ENCODE measurements at places on chromosomes 12 and 14. TPM values are rescaled to one million over a fixed set of nuclear protein-coding genes. Genes with fewer than 3 reads are reported as not detected.

EML5 gene
- total RNA-seq = 3.5 TPM

C12orf54 gene
- total RNA-seq = not detected

LALBA gene
- total RNA-seq = not detected

MEG3 gene
- total RNA-seq = 74.7 TPM

OAS2 gene
- 21.4 TPM for total RNA-seq

RNASE1 gene
- 51.6 TPM for total RNA-seq

DDX55 gene
- total RNA-seq = 20.0 TPM

LAG3 gene
- total RNA-seq = not detected

CARMIL3 gene
- not detected for total RNA-seq

PTCSC3 gene
- not detected for total RNA-seq

CLEC4D gene
- not detected for total RNA-seq

SERPINA12 gene
- not detected for total RNA-seq

SYCP3 gene
- total RNA-seq = 0.89 TPM

KDM2B gene
- total RNA-seq = 72.8 TPM

CHMP4A gene
- total RNA-seq = 27.8 TPM

DNA sequence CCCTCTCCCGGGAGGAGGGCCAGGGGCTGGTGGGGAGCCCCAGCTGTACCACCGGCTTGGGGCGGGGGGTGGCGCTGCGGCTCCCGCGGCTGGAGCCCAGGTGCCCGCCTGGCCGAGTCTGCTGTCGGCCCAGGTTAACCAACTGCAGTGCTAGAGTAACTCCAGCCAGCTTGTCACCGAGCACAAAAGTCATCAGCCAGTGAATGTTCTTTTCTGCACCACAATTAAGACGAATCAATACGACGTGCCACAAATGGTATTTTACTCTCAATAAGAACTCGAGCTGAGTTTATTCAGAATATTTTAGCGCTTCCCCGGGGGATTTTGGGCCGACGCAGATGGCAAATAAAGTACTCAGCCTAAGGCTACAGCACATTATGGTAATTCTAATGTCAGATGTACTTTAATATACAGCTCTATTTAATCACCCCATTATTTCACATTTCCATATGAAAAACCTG is 83.2 kb downstream of the BCL11B start:
- H3K27ac ChIP-seq = peak overlapping the region; percentile 42
- H3K4me3 ChIP-seq = no peak overlapping the region
- DNase-seq = no peak
- H3K27me3 ChIP-seq = peaks cover 11% of the 10 kb centered on the region

- H3K4me1 ChIP-seq = peaks cover 12% of the 10 kb centered on the region
- no peaks in the 10 kb centered on the region for H3K36me3 ChIP-seq
- H3K4me3 ChIP-seq = no peak overlapping the region
- no peak overlapping the region for H3K27ac ChIP-seq
- no peak for DNase-seq
These were observed 7.0 kb downstream of the DUSP16 start for GRCh38 chr12:12555656-12556055.

- DNase-seq = no peak
- no peak overlapping the region for H3K27ac ChIP-seq
- H3K36me3 ChIP-seq = no peaks in the 10 kb centered on the region
- no peaks in the 10 kb centered on the region for H3K4me1 ChIP-seq
- no peak overlapping the region for H3K4me3 ChIP-seq
These were observed 319.9 kb downstream of the CACNA1C start for GRCh38 chr12:2372735-2373134.

GRCh38 chr14:96421236-96421635 is 29.3 kb downstream of the AK7 start:
- no peaks in the 10 kb centered on the region for H3K36me3 ChIP-seq
- no peaks in the 10 kb centered on the region for H3K27me3 ChIP-seq
- no peak overlapping the region for H3K4me3 ChIP-seq
- H3K27ac ChIP-seq = no peak overlapping the region

DNA sequence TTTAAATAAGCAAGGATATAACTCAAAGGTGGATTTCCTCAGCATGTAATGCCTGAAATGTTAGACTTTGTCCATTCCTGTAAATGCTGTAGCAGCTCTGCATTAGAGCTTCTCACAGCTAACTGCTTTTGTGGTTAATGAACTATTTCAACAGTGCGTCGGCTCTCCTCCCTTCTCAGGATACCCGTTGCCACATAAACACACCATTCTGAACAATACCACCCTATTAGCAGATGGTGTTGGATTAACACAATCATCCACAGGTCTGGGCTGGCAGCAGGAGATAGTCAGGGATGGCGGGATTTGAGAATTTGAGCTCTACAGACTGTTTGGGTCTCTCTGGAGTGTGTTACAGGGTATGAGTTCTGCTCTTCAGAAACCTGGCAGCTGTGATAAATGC is 33.5 kb upstream of the C12orf42 start:
- no peaks in the 10 kb centered on the region for H3K36me3 ChIP-seq
- no peak overlapping the region for H3K27ac ChIP-seq
- DNase-seq = no peak
- no peaks in the 10 kb centered on the region for H3K4me1 ChIP-seq

GRCh38 chr14:49853158-49853477 is 530 bp upstream of the NEMF start:
- H3K27ac ChIP-seq = peak overlapping the region; percentile 91
- peaks cover 41% of the 10 kb centered on the region for H3K4me1 ChIP-seq
- H3K4me3 ChIP-seq = peak overlapping the region; percentile 70
- no peak for DNase-seq
- no peaks in the 10 kb centered on the region for H3K36me3 ChIP-seq

DNA sequence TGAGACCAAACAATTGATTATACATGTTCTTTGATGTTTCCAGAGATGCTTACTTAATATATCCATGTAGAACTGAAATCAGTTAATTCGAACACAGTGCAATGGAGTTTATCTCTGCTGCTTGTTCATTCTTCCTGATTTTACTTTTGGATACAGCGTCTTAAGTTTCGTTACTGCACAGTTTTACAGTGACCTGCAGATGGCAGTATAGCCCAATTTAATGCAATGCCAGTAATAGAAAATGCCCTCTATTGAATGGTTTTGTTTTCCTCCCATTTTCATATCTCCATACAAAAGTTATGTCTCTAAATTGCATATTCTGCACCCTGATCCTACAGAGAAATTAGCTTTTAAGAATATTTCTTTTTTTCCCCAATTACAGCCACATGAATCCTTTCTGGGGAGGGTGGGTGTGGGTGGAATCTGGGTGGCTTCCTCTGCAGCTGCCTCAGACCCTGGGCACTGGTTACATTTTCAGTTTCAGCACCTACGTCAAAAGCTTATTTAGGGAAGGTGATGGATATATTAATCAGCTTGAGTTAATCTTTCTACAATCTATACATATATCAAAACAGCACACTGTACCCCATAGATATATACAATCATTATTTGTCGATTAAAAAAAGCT is 101.1 kb upstream of the DCD start:
- DNase-seq = no peak
- no peaks in the 10 kb centered on the region for H3K36me3 ChIP-seq
- no peak overlapping the region for H3K27ac ChIP-seq
- H3K4me3 ChIP-seq = no peak overlapping the region

GRCh38 chr12:56296295-56296694 is 3.8 kb downstream of the CS start:
- peaks cover 46% of the 10 kb centered on the region for H3K4me1 ChIP-seq
- DNase-seq = no peak
- no peaks in the 10 kb centered on the region for H3K27me3 ChIP-seq
- H3K27ac ChIP-seq = no peak overlapping the region

DNA sequence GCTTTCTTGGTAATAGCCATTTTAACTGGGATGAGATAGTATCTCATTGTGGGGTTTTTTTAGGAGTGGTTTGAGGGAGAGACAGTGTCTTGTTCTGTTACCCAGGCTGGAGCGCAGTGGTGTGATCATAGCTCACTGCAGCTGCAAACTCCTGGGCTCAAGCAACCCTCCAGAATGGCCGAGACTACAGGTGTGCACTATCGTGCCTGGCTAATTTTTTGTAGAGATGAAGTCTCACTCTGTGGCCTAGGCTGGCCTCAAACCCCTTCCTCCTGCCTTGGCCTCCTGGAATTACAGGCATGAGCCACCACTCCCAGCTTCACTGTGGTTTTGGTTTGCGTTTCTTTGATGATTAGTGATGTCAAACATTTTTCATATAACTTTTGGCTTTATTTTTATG is 293.6 kb downstream of the ERC1 start:
- no peaks in the 10 kb centered on the region for H3K27me3 ChIP-seq
- H3K27ac ChIP-seq = no peak overlapping the region
- no peak overlapping the region for H3K4me3 ChIP-seq

DNA sequence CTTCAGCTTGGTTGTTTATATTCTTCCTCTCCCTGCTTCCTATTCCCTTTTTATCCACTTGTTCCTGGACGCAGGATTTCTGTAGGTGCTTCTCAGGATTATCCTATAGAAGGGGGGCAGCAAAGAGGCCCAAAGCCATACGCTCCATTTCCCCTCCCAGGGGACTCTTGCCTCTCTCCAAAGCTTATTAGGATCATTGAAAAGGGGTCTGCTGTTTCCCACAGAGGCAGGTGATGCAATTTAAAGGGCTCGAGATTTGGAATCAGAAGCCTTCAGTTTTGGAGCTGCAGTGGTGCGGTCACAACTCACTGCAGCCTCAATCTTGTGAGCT is 31.5 kb upstream of the SYNDIG1L start:
- no peak overlapping the region for H3K4me3 ChIP-seq
- no peak for DNase-seq
- H3K27me3 ChIP-seq = peaks cover 12% of the 10 kb centered on the region
